NCI-H2029 (cell line): ENCODE measurements at places on chromosomes 6 and 20.

- DNase-seq: no peak
Observed at GRCh38 chr6:62707156-62707555, 421.1 kb upstream of the KHDRBS2 start.

DNA sequence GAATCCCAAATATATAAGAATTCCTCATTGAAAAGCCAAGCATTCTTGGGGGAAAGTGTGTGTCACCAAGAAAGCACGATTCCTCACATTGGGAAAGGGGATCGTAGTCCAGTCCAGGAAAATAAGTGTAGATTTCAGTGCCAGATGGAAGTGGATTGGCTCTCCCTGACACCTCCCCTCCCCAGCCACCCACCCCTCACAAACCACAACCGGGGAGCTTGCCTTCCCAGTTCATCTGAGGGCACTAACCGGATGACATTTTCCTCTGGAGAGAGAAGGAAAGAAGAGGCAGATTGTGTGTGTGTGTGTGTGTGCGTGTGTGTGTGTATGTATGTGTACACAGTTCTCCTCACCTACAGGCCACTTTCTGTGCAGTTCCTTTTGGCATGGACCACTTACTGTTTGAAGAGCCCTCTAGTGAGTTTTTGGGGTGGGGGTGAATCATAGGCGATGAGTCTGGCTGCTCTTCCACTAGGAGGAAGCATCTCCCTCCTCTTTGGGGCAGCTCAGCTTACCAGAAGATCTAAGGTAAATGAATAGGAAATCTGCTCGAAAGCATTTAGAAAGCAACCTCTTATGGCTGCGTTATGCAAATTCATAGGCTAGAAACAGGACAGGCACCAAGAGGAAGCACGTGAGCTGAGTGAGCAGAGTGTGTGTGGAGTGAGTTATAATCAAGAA lies 20.8 kb downstream of the DAAM2 start:
- peak; percentile 80 for DNase-seq

DNA sequence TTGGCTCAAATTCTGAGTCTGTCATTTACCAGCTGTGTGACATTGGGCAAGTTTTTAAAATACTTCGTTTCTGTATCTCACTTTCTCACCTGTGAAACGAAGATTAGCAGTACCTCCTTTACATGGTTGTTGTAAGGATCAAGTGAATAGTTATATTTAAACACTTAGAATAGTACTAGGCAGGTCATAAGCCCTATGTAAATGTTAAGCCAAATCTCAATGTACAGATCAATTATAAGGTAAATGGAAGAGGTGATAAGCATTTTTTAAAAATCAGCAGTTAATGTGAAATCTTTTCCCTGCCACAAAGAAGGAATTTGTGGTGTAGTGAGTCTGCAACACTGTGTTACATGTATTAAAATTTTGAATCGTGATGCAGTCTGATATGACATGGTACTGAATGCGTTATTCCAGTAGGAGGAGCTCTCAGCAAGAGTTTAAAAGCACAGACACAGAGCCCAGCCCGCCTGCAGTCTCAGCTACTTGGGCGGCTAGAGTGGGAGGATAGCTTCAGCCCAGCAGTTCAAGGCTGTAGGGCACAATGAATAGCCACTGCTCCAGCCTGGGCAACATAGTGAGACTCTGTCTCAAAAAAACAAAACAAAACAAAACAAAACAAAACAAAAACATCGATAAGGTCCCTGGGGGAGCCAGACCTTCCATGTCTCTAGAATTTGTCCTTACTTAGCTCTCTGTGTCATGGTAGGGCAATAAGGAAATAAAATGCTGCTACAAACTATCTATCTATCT lies 46.0 kb downstream of the GTF2H5 start:
- peak; percentile 65 for DNase-seq

- DNase-seq: no peak
Observed at GRCh38 chr6:73954881-73955280, 258.9 kb downstream of the CD109 start.

DNA sequence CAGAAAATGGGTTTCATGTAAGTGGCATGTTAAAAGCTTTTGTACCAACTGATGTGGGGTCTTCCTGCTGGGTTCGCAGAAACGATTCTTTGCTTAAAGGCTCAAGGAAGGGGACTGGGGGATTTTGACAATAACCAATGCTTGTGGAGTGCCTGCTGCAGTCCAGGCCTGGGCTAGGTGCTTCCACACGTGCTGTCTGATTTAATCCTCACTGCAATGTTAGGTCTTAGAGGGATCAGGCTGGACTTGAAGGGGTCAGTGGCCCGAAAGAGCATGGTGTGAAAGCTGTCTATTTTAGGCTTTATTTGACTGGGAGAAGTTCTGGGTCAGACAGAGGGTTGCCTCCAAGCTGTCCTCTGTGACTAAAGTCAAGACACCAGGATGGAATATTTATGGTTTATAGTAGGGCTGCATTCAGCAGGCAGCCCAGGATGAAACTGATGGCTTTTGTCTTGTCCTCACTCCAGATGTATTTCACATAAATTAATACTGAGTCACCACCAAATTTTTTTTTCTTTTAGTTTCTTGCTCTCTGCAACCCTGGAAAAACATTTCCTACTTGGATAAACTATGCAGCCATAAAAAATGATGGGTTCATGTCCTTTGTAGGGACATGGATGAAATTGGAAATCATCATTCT lies 219.1 kb downstream of the ZMYND8 start:
- DNase-seq: no peak

- no peak for DNase-seq
Observed at GRCh38 chr6:31465185-31465536, 32.8 kb upstream of the MICB start.

GRCh38 chr20:9353180-9353915 lies 161.0 kb upstream of the LAMP5 start:
- no peak for DNase-seq

DNA sequence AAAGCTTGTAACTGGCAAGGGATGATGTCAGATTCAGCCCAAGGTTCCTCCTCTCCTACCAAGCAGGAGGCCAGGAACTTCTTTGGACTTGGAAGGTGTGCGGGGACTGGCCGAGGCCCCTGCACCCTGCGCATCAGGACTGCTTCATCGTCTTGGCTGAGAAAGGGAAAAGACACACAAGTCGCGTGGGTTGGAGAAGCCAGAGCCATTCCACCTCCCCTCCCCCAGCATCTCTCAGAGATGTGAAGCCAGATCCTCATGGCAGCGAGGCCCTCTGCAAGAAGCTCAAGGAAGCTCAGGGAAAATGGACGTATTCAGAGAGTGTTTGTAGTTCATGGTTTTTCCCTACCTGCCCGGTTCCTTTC lies 14.4 kb downstream of the TNFAIP3 start:
- DNase-seq: no peak

DNA sequence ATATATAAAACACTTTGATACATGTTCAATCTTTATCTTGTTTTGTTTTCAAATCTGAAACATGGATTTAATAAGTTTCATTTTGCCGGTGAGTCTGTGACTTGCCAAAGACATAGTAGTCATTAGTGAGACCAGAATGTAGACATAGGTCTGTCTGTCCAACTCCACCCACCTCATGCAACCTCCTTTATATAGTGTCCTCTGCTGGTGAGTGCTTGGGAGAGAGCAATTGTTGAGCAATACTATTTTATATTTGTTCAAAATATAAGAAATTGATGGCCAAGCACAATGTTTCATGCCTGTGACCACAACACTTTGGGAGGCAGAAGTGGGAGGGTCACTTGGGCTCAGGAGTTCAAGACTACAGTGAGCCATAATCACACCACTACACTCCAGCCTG lies 10.8 kb upstream of the LY86 start:
- DNase-seq: no peak

DNA sequence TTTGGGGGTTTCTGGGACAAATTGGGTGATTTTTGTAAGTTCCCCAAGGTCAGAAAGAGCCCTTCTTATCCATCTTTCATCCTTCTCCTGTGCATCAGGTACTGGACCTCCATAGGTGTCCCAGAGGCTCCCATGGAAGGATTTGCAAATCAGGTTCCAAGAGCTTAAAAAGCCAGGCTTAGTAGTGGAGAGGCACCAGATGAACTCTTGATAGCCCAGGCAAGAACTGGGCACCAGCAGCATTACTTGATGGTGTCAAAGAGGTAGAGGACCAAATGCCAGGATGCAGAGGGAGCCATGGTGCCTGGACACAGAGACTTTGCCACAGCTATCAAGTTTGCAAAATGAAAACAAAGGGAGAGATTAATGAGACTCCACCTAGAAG lies 20.9 kb upstream of the TRAM2 start:
- DNase-seq: no peak

DNA sequence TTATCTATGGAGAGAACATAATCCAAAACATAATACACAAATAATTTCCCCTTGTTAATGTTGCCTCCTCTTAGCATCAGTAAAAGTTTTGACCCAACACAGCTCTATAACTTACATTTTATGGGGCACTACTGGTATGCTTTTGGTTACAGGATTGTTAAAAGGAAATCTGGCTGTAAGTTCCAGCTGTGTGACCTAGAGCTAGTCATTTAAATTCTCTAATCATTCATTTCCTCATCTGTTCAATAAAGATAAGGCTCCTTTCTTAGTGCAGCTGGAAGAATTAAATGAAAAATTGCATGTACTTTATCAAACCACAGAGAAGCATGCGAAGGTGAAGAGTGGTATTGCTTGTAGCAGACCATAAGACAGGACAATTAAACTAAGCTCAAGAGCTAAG lies 4.6 kb downstream of the SLC17A2 start:
- DNase-seq: no peak

DNA sequence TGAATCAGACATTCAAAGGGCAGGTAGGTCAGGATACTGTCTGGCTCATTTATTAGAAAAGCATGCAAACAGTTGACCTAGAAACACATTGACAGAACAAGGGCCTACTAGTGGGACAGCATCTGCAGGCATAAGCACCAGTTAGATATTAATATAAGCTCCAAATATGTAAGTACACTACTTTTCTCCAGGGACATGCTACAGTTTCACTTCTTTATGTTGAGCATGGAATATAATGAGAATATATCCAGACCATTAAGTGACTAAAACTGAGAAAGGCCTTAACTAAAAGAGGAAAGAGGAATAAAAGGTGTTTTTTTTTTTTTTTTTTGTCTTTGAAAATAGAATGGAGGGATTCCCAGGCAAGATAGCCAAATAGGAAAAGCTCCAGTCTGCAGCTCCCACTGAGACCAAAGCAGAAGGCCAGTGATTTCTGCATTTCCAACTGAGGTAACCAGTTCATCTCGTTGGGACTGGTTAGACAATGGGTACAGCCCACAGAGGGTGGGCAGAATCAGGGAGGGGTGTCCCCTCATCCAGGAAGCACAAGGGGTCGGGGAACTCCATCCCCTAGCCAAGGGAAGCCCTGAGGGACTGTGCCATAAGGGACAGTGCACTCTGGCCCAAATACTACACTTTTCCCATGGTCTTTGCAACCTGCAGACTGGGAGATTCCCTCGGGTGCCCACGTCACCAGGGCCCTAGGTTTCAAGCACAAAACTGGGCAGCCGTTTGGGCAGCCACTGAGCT lies 251.6 kb downstream of the PHF3 start:
- no peak for DNase-seq

- no peak for DNase-seq
Observed at GRCh38 chr6:157438611-157439111, 57.7 kb downstream of the ZDHHC14 start.

DNA sequence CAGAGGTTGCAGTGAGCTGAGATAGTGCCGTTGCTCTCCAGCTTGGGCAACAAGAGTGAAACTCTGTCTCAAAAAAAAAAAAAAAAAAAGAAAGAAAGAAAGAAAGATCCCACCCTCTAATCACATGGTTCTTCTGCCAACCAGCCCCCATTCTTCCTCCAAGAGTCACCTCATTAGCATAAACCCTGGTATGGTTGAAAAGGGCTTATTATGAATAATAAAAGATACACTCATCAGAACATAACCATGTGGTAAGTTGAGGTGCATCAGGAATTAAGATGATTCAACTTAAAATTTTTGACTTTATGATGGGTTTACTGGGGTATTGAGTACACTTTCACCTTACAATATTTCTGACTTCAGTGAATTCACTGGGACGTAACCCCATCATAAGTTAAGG lies 793 bp upstream of the TRIM40 start:
- DNase-seq: no peak

- no peak for DNase-seq
Observed at GRCh38 chr6:95408111-95408510, 169.2 kb upstream of the MANEA start.

- DNase-seq: no peak
Observed at GRCh38 chr6:2918936-2919335, 15.8 kb upstream of the SERPINB9 start.

- DNase-seq: no peak
Observed at GRCh38 chr20:40908309-40908708, 120.3 kb upstream of the TOP1 start.

- no peak for DNase-seq
Observed at GRCh38 chr6:106527979-106528378, 101.3 kb downstream of the RTN4IP1 start.

GRCh38 chr20:60540591-60540990 lies 582.4 kb downstream of the CDH26 start:
- DNase-seq: peak; percentile 43

DNA sequence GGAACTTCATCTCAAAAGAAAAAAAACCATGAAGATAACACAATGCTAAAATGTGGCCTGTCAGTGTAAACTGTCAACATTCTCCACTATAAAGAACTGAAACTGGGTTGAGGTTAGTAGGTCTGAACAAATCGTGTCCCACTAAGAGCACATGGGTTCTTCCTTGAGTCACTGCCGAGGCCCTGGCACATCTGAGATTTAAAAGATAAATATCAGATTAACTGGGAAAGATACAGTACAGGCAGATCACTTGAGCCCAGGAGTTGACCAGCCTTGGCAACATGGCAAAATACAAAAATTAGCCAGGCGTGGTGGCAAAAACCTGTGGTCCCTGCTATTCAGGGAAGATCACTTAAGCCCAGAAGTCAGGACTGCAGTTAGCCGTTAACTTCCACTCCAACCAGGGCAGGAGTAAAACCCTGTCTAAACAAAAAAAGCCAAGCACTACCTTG lies 5.6 kb downstream of the EEF1A1 start:
- no peak for DNase-seq

DNA sequence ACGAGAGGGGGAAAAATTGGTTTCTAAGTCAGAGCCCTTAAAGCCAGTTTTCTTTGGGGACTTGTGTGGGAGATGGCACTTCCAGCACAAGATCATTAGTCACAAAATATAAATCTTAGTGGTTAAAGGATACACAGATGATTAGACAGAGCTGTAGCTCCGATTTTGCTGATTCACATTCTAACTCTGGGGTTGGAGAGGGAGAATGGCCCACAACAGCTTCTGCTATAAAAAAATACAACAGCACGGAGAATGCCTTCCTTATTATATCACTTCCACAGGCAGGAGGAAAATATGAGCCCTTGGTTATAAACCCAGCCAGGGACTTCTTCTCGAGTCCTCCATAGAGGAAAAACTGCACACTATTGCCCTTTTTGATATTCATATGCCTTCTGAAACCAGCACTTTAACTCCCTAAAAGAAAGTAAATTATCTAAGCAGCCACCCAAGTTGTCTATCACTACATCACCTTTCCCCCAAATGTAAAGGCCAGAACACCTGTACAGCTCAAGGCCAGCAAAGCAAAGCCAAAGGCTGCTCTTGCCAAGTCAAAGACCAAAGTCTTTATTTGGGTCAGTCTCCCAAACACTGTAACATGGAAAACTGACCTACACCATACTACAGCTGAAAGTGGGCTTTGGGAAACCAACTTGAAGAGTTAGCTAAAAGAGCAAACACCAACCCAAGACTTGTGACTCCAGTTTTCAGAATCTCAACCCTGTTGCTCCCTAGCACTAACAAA lies 10.4 kb downstream of the MRPL14 start:
- no peak for DNase-seq
